SK-N-SH (cell line): ENCODE measurements at places on chromosomes 13 and 19.

GRCh38 chr13:26983543-26984320, 187.9 kb downstream of the USP12 start:
- DNase-seq: no peak

DNA sequence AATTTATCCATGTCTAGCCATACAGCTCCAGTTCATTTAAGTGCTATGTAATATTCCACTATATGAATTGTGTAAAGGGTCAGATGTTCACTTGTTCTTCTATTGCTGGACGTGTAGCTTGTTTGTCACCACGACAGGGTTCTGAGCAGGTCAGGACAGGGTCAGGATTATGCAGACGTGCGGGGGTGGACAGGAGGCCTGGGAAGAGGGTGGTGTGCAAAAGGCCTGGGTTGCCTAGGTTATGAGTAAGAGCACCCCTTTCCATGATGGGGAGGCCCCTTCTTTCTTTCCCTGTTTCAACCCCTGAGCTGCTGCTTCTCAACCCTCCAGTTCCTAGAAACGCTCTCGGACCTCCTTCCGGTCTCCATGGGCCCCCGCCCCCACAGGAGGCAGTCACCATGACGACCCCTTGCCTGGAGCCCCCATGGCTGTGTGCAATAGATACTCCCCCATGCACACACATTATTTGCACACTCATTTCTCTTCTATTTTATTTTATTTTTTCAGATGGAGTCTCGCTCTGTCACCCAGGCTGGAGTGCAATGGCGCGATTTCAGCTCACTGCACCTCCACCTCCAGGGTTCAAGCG, 2.0 kb downstream of the EXOC3L2 start:
- no peak for DNase-seq

GRCh38 chr13:113437408-113438010, 15.8 kb downstream of the ADPRHL1 start:
- DNase-seq: no peak

DNA sequence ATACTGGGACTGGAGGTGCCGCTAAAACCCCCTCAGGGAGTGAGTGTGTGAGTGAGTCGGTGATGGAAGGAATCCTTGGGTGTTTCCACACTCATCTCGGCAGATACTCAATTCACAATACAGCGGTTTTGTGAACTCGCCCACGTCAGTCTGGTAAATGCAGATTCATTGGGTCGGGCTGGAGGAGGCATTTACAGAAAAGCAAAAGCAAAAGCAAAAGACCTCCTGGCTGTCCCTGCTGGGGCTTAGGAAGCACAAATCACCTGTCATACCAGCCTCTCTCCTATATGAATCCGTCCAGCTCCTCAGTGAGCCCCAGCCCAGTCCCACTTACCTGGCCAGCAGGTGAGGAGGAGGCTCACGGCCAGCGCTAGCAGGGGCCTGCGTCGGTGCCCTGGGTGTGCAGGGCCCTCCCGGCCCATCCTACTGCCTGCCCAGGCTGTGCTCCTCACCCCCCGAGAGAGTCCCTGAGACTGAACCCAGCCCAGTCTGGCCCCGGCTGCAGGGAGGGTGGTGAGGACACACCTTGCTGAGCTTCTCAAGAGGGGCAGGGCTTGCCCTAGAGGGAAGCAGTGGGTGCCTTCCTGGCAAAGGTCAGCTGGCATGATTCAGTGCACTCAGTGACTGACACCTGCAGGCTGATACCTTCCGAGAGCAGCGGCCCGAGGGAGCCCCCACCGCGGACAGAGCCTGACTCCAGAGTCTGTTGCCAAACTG, at the start of gene MUC16:
TSS of gene MUC16 (minus strand) at position 475 of the 717 bp plus-strand sequence.
- DNase-seq: no peak

- no peak for DNase-seq
These were observed 37.4 kb downstream of the TMEM255B start for GRCh38 chr13:113796211-113796963.

DNA sequence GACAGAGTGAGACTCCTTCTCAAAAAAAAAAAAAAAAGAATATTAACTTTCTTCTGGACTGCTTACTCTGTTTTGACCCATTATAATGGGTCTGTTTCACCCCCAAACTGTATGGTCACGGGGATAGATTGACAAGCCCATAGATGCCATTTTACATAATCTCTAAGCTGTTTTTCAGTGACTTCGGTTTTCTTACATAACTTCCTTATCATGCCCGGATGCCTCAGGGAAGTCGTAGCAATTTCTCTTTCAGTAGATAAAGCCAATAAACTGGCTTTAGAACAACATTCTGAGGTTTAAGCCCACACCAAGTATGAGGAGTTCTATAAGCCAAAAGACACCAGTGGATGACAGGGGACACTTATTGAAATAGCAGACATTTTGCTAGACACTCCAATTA, 5.9 kb upstream of the ZNF254 start:
- no peak for DNase-seq

- no peak for DNase-seq
These were observed 270.6 kb downstream of the SLITRK6 start for GRCh38 chr13:85528491-85529217.

- peak; percentile 92 for DNase-seq
These were observed 5.2 kb upstream of the LMNB2 start for GRCh38 chr19:2461751-2462634.

DNA sequence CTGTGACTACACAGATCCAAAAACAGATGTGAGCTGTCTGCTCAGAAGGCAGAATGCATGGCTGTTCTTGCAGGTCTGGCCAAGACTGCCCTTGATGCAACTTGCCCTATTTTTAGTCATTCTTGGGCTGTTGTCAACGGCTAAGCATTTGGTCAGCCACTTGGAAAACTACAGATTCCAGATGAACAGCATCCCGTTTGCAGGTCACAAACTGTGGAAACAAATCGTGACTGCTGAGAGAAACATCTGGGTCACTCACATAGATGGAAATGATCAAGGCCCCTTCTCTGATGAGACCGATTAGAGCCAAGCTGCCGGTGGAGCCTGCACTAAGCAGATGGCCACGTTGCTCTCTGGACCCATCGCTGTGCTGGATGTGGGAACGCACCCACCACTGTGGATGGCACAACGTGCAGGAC, 15.4 kb upstream of the METTL21C start:
- DNase-seq: no peak

- DNase-seq: no peak
These were observed 5.8 kb downstream of the KLF2 start for GRCh38 chr19:16330368-16330801.

DNA sequence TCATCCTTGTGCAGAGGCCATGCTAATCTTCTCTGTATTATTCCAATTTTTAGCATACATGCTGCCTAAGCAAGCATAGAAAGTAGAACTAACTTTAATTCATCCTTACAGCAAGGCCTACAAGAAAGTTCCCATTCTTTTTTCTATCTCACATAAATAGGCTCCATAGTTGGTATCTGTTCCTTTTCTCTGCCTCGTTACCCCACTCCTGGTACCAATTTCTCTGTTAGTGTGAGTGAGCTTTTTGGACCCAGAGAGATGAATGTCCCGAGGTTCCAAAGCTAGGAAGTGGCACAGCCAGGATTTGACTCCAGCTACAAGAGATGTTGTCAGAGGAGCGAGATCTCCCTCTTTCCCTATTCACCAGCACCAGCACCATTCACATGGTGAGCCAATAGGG, 9.7 kb downstream of the HIF3A start:
- DNase-seq: no peak

- no peak for DNase-seq
These were observed 103.9 kb downstream of the HS6ST3 start for GRCh38 chr13:96193728-96194310.

DNA sequence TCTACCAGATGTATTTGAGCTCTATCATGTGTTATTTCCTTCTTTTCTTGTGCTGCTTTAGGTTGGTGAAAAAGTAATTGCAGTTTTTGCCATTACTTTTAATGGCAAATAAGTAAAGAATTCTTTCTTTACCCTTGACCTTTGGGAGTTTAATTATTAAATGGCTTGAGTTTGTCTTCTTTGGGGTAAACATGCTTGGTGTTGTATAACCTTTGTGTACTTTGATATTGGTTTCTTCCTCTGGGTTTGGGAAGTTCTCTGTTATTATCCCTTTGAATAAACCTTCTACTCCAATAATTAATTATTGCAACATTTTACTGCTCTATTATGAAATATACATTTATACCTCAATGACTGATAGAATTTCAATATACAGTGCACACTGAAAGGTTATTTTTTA, 709.4 kb downstream of the PCDH17 start:
- DNase-seq: no peak
